Right lobe of liver (tissue), 6 donors: ENCODE measurements at places on chromosomes 4 and X. TPM values are rescaled to one million over a fixed set of nuclear protein-coding genes. Genes with fewer than 3 reads are reported as not detected.

DNA sequence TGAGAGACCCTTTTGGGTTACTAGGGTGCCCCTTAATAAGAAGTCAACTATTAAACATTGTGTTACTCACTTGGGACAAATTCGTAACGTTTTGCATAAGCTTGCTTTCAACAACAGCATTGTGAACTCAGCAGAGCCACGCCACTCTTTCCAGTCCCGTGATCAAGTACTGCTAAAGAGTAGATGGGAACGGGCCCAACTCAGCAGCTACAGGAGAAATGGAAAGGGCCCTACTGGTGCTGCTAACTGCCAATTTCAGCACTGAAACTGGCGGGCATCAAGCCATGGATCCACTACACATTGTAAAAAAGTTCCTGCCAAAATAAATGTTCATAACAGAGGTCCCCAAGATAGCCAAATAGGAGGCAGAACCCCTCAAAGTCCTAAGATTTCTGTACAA lies 19.0 kb upstream of the DHX15 start:
- H3K4me3 ChIP-seq: no peak overlapping the region
- H3K4me1 ChIP-seq: no peaks in the 10 kb centered on the region
- DNase-seq: no peak
- no peak overlapping the region for H3K27ac ChIP-seq
- H3K36me3 ChIP-seq: no peaks in the 10 kb centered on the region
- H3K27me3 ChIP-seq: no peaks in the 10 kb centered on the region

YY2 gene
- 1.3 TPM for total RNA-seq

DNA sequence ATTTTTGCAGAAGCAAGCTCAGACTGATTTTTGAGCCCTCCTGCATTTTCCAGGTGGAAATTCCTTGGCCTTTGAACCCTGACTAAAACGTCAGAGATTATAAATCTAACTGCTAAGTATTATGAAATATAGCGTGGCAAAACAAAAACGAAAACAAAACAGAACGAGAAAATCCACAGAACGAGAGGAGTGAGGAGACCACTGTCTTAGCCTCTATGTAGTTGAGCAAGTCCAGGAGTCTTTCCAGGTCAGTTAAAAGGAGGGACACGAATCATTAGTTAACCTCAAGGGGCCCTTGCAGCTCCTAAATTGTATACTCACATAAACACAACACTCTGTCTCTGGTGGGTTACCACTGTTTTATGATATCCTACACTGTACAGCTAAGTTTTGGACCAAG lies 80.2 kb downstream of the SYNPO2 start:
- H3K4me1 ChIP-seq: no peaks in the 10 kb centered on the region
- no peak overlapping the region for H3K27ac ChIP-seq
- no peak for DNase-seq

DNA sequence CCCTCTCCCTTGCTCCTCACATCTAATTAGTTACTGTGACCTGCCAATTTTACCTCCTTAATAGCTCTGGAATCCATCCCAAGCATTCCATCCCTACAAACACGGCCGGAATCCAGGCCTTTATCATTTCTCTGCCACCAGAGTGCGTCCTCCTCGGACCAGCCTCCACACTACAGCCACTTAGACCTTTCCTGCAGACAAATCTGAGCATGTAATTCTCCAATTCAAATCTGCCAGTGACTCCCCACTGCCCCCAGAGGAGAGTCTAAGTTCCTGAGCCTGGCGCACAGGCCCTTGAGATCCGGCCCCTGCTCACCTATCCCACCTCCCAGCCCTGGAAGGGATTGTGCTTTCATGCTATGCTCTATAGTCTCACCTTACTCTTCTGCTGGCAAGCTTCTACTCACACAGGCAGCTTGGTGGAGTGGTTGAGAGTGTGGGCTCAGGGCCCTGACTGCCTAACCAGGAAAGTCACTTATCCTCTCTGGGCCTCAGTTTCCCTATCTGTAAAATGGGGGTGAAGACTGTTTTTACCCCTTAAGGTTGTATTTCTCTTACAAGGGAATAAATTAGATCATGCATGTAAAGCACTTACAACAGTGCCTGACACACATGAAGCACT lies 31.2 kb downstream of the PJA1 start:
- no peak overlapping the region for H3K27ac ChIP-seq
- no peaks in the 10 kb centered on the region for H3K36me3 ChIP-seq
- DNase-seq: no peak
- no peaks in the 10 kb centered on the region for H3K4me1 ChIP-seq
- peaks cover 5% of the 10 kb centered on the region for H3K27me3 ChIP-seq

HMX1 gene
- total RNA-seq: not detected

DNA sequence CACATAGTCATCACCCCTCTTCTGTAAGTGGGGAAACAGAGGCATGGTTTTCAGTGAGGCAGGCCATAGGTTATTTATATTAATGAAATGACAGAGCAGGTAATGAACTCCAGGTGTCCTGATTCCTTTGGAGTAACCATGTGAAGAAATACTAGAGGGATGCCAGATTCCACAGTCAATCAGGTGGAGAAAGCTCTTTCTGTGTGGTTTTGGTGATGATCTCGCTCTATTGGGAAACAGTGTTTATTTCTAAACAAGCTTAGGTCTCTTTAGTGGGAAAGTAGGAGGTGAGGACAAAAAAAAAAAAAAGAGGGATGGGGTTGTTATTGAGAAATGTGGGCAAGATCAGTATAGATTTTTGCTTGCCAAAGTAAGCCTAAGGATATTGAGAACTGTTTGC lies 12.2 kb downstream of the DOCK11 start:
- no peak overlapping the region for H3K27ac ChIP-seq
- H3K4me1 ChIP-seq: no peaks in the 10 kb centered on the region
- no peak overlapping the region for H3K4me3 ChIP-seq
- DNase-seq: no peak

GRCh38 chr4:150072906-150073714 lies 5.1 kb upstream of the DCLK2 start:
- H3K27ac ChIP-seq: no peak overlapping the region
- H3K4me1 ChIP-seq: no peaks in the 10 kb centered on the region
- no peak overlapping the region for H3K4me3 ChIP-seq
- no peaks in the 10 kb centered on the region for H3K27me3 ChIP-seq
- no peaks in the 10 kb centered on the region for H3K36me3 ChIP-seq

TKTL2 gene
- total RNA-seq: not detected

- H3K4me1 ChIP-seq: no peaks in the 10 kb centered on the region
These were observed 29.0 kb downstream of the REELD1 start for GRCh38 chr4:146243141-146243882.

DNA sequence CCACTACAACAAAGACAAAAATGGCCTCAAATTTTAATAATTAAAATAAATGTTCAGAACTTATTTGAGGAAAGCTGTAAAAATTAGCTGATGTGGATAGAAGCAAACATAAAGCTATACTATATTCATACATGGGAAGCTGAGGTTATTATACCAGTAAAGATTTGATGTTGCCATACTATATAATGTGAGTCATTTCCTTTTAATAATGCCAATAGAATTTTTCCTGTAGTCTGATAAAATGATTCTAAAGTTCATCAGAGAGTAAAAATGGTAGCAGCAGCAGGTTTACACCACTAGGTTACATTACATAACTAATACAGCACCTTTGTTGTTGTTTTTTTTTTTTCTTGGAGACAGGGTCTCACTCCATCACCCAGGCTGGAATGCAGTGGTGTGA lies 45.5 kb upstream of the CYP2U1 start:
- no peaks in the 10 kb centered on the region for H3K36me3 ChIP-seq
- no peaks in the 10 kb centered on the region for H3K27me3 ChIP-seq
- H3K27ac ChIP-seq: no peak overlapping the region
- no peaks in the 10 kb centered on the region for H3K4me1 ChIP-seq

DSPP gene
- total RNA-seq: not detected

MAGEC1 gene
- total RNA-seq: not detected

DNA sequence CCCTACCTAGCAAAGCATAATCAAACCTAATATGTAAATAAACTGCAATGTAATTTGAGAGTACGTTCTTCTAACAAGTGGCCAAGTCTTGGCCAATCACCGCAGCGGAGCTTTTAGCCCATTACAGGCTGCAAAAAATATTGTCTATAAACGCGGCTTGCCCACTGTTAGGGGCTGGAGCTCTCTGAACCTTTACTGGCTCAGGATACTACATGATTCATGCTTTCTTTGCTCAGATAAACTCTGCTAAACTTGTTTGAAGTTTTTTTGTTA lies 990 bp upstream of the HADH start:
- H3K36me3 ChIP-seq: no peaks in the 10 kb centered on the region
- peaks cover 4% of the 10 kb centered on the region for H3K4me1 ChIP-seq
- H3K4me3 ChIP-seq: no peak overlapping the region
- DNase-seq: no peak

GRCh38 chrX:154038656-154039055 lies 19.0 kb upstream of the IRAK1 start:
- peaks cover 10% of the 10 kb centered on the region for H3K4me1 ChIP-seq
- H3K27ac ChIP-seq: no peak overlapping the region
- no peaks in the 10 kb centered on the region for H3K36me3 ChIP-seq
- DNase-seq: no peak
